ENCODE measurements at places on chromosomes 2 and 18. TPM values are rescaled to one million over a fixed set of nuclear protein-coding genes. Genes with fewer than 3 reads are reported as not detected.

DNA sequence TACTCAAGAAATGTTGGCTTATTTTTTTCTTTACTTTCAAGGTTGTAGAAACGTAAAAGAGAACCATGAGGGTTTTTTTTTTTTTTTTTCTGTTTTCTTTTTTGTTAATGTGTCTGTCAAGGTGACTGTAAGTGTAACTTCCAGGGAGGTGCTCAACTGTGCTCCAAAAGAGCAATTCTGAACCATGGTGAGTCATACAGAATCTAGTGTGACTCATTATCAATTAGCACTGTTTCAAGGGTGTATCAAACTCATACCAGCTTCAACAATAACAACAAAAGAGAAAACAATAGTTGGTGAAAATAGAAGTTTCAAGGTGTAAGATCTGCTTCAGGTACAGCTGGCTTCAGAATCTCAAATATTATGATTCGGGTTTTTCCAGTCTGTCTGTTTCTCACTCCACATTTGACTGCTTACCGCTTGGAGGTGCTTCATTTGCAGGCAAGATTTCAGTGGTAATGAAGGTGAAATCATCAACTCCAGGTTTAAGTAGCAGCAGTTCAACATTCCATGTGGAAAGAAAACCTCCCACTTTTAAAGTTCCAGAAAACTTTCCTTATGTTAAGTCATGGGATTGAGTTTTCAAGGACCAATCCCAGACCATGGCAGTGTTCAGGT lies 850.6 kb downstream of the CNTNAP5 start:
- DNase-seq = no peak

DNA sequence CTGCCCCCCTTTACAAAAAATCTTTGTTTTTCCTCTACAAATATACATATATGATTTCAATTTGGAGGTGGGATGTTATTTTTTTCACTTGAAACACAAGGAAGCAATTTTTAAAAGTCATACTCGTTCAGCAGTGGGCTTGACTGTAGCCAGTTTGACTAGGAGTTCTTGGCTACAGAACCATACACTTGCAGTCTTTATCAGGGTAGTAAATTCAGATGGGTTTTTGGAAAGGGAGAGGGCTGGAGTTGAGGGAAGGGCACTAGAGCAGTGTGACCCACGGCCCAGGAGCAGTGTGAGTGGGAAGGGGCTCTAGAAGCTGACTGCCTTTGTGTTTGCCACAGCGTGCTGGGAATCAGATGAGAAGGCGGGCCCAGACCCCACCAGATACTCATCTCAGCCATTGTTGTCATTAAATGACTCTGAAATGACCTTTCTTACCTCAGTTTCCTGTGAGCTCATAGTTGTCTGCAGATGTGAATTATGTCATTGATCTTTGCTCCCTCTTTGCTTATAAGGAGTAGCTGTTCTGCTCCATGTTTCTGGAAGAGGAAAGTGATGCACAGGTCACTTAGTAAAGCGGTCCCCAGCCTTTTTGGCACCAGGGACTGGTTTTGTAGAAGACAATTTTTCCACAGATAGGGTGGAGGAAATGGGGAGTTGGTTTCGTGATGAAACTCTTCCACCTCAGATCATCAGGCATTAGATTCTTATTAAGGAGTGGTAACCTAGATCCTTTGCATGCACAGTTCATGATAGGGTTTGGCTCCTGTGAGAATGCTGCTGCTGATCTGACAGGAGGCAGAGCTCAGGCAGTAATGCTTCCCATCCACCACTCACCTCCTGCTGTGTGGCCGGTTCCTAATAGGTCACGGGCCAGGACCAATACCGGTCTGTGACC lies 116.8 kb downstream of the SPTBN1 start:
- no peak for DNase-seq

GRCh38 chr2:152555048-152555447 lies 162.2 kb downstream of the PRPF40A start:
- DNase-seq = no peak

DNA sequence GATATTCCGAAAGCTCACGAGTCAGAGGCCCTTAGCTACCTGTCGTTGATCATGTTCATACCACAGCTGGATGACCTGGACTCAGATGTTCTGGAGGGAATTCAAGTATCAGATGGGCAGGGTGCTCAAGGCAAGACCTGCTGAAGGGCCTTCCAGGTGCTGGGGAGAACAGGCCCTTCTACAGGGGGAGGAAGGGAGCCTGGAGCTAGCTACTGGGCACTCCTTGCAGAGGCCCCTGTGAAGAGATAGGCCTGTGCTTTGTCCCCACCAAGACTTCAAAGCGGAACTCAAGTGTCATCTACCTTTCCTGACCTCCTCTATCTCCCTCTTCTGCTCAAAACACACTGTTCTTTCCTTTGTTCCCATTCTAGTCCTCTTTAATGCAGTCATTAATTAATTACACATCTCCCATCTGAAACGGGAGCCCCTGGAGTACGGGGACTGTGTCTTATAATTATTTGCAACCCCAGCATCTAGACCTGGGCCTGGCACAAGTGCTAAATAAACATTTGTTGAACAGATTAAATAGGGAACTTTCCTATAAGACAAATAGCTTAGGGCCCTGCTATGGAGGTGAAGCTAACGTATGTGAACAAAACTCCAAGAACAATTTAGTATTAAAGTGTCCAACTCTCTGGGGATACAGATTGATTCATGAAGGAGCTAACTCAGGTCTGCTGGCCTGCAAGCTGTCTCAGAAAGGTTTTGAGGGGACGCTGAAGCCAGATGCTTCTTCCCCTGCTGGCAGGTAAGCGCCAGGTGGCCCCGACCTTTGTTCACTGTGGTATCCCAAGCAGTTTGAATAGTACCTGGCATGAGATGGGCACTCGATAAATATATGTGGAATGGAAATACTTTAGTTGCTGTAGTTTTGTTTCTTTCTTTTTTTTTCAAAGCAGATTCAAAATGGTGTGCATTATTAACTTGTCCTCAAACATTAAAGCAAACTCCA lies 22.0 kb downstream of the RHOB start:
- no peak for DNase-seq

The GRHL1 gene
- 0.25 TPM for total RNA-seq

The C2orf66 gene
- total RNA-seq = 0.17 TPM

The SCN9A gene
- total RNA-seq = not detected

DNA sequence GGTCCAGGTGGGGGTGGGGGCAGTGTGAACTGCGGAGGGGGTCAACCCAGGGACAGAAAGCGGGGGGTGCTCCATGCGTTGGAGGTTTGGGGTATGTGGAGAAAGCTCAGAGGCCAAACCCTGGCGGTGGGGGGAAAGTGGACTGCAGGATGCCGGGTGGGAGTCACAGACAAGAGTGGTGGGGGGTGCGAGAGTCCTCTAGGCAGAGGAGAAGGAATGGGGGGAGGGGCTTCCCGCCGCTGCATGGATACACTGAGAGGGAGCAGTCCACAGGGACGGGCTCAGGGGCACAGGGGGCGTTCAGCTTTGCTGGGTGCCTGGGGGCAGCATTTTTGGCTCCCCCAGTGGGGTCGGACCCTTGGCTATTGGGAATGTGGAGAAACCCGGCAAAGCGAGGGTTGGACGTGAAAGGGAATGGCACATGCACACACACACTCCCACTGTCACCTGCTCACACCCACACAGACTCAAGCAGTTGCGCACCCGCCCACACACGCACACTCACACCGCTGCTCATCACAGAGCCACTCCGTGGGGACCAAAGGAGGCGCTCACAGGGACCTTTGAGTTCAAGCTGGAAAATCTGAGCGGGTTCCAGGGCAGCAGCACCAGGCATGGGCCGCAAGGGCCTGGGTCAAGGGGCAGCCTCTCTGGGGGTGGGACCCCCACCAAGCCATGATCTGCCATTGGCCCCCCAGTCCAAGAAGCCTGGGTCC lies 7.7 kb downstream of the GBX2 start:
- DNase-seq = no peak

DNA sequence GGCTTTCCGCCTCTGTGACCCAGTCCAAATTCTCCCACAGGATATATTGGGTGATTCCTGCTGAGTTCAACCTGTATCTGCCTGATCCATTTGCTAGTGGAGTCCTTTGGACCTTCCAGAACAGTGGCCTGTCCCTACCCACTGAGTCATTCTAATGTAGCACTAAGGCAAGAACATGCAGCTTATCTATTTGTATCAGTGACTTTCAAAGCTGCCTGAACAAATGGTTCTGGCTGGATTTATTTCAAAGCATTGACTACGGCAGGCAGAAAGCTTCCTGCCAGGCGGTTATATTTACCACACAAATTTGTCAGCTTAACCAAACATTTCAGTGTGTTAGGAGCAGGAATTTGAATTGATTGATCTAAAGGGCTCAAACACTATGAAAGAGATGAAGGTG lies 613.4 kb downstream of the DCC start:
- no peak for DNase-seq

The IHH gene
- total RNA-seq = not detected

The SAG gene
- total RNA-seq = 0.45 TPM

DNA sequence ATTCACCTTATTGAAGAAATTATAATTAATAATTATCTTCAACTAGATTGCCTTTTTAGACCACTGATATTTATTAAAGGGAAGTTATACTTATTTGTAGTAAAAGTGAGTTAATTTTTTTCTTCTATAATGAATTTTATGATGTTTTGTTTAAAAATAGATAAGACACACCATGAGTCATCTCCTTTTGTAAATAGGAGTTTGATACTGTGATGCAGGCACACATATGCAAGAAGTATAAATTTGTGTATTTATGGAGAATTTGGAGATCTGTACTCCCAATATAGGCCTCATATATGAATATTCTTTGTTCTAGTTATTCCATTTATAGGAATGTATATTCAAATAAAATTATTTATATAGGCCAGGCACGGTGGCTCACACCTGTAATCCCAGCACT lies 703.5 kb upstream of the CHAC2 start:
- DNase-seq = no peak

DNA sequence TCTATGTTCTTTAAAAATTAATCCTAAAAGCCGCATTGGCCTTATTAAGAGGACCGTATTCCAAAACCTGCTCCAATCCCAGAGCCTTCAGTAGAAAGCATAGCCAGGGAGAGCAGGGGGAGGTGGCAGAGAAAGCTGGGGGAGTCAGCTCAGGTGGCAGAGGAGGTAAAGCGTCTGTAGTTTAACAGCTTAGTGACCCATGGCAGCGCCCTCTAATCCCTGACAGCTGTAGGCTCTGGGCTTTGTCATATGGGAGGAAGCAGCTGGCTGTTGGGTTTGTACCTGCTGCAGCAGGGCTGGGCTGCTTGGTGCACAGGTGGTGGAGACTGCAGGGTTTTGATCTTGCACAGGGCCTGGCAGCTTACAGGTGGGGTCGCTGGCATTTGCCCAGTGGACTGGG lies 50.6 kb downstream of the THNSL2 start:
- no peak for DNase-seq

DNA sequence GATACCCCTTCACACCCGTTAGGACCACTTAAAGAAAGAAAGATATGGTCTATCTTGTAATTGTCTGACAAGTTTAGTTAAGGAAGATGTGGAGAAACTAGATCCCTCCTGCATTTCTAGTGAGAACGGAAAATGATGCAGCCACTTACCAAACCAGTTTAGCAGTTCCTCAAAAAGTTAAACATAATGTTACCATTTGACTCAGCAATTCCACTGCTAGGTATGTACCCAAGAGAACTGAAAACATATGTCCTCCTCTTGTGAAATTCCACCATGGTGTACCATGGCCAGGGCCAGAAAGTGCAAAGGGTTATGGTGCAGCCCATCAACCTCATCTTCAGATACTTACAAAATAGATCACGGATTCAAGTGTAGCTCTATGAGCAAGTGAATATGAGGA lies 79.0 kb upstream of the ID2 start:
- DNase-seq = no peak

All from activated naive CD8-positive, alpha-beta T cell treated with anti-CD3 and anti-CD28 coated beads, Interleukin-2, amount 10 ng/mL, durations not matched to agents 7 days and 5 days (primary cell).